ENCODE measurements at places on chromosomes 4 and X.

DNA sequence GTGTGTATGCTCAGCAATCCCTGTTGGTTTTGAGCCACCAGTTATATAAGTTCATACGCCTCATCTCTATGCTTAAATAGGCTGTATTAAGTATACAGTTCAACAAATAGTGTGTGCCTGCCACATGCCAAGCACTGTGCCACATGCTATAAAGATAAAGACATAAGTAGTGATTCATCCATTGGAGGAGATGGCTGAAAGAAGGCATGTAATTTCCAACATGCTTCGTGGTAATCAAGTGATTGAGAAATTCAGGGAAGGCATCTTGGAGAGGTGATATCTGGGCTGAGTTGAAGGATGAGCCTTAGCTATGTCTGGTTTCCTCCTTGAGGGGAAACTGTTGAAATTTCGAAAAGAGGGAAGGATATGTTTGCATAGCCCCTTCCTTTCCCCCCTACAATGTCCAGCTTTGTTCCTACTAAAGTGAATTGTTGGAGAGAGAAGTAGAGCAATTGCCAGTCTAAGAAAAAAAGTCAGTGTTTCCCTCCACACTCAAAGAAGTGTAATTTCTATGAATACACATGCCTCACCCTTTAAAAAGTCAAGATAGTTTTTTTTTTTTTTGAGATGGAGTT lies 96.5 kb downstream of the ARHGAP10 start:
- DNase-seq = no peak

DNA sequence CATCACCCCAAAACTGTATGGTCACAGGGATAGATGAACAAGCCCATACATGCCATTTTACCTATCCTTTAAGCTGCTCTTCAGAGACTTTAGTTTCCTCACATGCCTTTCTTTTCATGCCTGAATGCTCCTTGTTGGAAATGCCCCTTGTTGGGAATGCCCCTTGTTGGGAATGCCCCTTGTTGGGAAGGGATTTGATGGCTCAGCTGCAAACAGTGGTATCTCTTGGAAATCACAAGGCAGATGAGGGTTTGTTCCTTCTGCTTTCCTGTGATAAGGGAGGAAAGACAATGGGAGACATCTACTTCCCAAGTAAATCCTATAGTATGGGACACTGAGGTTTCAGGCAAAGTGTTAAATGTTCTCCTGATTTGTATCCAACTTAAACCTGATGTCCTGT lies 11.5 kb downstream of the CXCL2 start:
- DNase-seq = no peak

DNA sequence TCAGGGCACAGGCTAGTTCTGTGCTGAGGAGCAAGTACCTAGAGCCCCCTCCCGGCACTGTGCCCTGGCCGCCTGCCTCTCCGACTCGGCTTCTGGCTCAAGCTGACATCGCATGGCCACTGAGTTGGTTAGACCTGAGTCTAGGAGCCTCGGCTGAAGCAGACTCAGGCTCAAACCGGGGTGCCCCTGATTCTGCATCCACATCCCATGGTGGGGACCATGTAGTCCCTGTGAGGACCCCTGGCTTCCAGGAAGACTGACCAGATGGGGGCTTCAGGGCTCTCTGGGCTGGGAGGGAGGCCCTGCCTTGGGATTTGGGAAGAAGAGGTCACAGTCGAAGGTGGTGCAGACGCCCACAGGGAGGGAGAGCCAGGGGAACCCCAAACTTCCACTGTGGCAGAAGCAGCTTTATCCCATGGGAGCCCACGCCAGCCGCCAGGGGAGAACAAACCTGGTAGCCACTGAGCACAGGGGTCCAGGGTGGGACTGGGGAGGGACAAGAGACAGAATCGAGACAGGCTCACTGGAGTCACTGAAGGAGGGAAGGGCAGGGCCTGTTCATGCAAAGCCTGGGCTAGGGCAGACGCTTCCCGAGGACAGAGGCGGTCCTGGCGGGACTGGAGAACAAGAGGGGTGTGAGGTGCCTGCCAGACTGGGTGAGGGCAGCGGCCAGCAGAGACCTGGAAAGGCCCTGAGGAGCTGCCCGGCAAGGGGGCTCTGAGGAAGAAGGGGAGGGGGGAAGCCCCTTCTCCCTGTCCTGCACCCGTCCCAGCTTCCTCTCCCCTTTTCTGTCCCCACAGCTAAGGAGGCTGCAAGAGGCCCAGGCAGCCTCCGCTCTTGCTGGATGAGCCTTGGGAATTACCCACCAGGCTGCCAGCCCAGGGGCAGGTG lies 1.1 kb downstream of the PDE6B start:
- DNase-seq = no peak

- no peak for DNase-seq
These were observed 260.3 kb downstream of the PPP3CA start for GRCh38 chr4:101086801-101087586.

GRCh38 chrX:1493412-1493811 lies 40.7 kb upstream of the ASMTL start:
- no peak for DNase-seq
